Pericardium fibroblast (primary cell): ENCODE measurements at places on chromosomes 16 and 17. TPM values are rescaled to one million over a fixed set of nuclear protein-coding genes. Genes with fewer than 3 reads are reported as not detected.

The NPIPB6 gene
- under 0.01 and 0.09 TPM in 2 replicates for total RNA-seq

The CFAP119 gene
- total RNA-seq = 0.60 and 5.8 TPM in 2 replicates

The GAST gene
- not detected in 2 replicates for total RNA-seq

The TMEM235 gene
- not detected in 2 replicates for total RNA-seq

The MYH1 gene
- 0.09 TPM in 1 of 2 replicates, not detected in the other for total RNA-seq

The C16orf96 gene
- total RNA-seq = 0.09 TPM in 1 of 2 replicates, not detected in the other

The ABCA10 gene
- total RNA-seq = 0.51 and 4.2 TPM in 2 replicates

The SLC25A11 gene
- 31.3 and 50.4 TPM in 2 replicates for total RNA-seq

The CD300LF gene
- not detected in 2 replicates for total RNA-seq

The WNK4 gene
- 2.0 and 3.9 TPM in 2 replicates for total RNA-seq

The C17orf100 gene
- total RNA-seq = 0.26 and 2.9 TPM in 2 replicates

The FOXN1 gene
- 0.12 TPM in 1 of 2 replicates, not detected in the other for total RNA-seq

The HCRT gene
- not detected in 2 replicates for total RNA-seq

The NPIPA5 gene
- total RNA-seq = 11.1 TPM in 1 of 2 replicates, not detected in the other

The TAC4 gene
- total RNA-seq = not detected in 2 replicates

The RAB26 gene
- total RNA-seq = 1.9 TPM in 1 of 2 replicates, not detected in the other

The PRSS33 gene
- total RNA-seq = not detected in 2 replicates

The EVPLL gene
- not detected in 2 replicates for total RNA-seq

The IGSF6 gene
- total RNA-seq = not detected in 2 replicates

The KCNH4 gene
- not detected in 2 replicates for total RNA-seq

The SMIM22 gene
- not detected in 2 replicates for total RNA-seq

The RNFT1 gene
- total RNA-seq = 9.2 and 12.1 TPM in 2 replicates

The PYDC1 gene
- not detected in 2 replicates for total RNA-seq

The NTN3 gene
- 0.47 and 0.51 TPM in 2 replicates for total RNA-seq

The ZKSCAN2 gene
- total RNA-seq = 3.3 and 5.0 TPM in 2 replicates

The TBC1D3L gene
- 0.68 and 2.8 TPM in 2 replicates for total RNA-seq

The CHST5 gene
- not detected in 2 replicates for total RNA-seq

The HOXB9 gene
- 2.8 TPM in 1 of 2 replicates, not detected in the other for total RNA-seq

The TP53TG3C gene
- total RNA-seq = not detected in 2 replicates

The FNDC8 gene
- total RNA-seq = not detected in 2 replicates

The TBC1D3K gene
- total RNA-seq = 0.12 TPM in 1 of 2 replicates, not detected in the other

The LRRC37A gene
- total RNA-seq = 1.1 TPM in 1 of 2 replicates, not detected in the other

The ZFHX3 gene
- 4.0 and 5.4 TPM in 2 replicates for total RNA-seq

The TBC1D3C gene
- total RNA-seq = 2.6 TPM in 1 of 2 replicates, not detected in the other

The KRT20 gene
- total RNA-seq = not detected in 2 replicates

The KRTAP3-2 gene
- not detected in 2 replicates for total RNA-seq

The MYCBPAP gene
- 0.09 and 0.23 TPM in 2 replicates for total RNA-seq

The TEKT5 gene
- total RNA-seq = 0.09 TPM in 1 of 2 replicates, not detected in the other

The CACNG3 gene
- not detected in 2 replicates for total RNA-seq

The DHRS11 gene
- 2.6 and 3.5 TPM in 2 replicates for total RNA-seq

The G6PC1 gene
- total RNA-seq = not detected in 2 replicates

The KRTAP9-4 gene
- total RNA-seq = not detected in 2 replicates

The BCO1 gene
- not detected in 2 replicates for total RNA-seq

The SCARF1 gene
- total RNA-seq = under 0.01 and 2.1 TPM in 2 replicates
